Stimulated activated naive CD4-positive, alpha-beta T cell treated with Interleukin-2 at 50 U/mL for 16 hours (primary cell): ENCODE measurements at places on chromosomes 13 and 19.

GRCh38 chr13:97188207-97188606 lies 33.9 kb upstream of the MBNL2 start:
- no peak for DNase-seq

- DNase-seq: no peak
These were observed 804.4 kb downstream of the PCDH9 start for GRCh38 chr13:66425741-66426140.

GRCh38 chr13:49240017-49240416 lies 7.7 kb upstream of the CDADC1 start:
- DNase-seq: peak; percentile 13

- DNase-seq: no peak
These were observed 2.2 kb upstream of the FREM2 start for GRCh38 chr13:38684714-38685113.

GRCh38 chr13:95937714-95938320 lies 115.4 kb downstream of the UGGT2 start:
- no peak for DNase-seq
